Activated CD4-positive, alpha-beta T cell treated with anti-CD3 and anti-CD28 coated beads for 24 hours (primary cell): ENCODE measurements at places on chromosomes 7 and 10.

- no peak for DNase-seq
Measured at GRCh38 chr10:91907914-91908336, 1.4 kb downstream of the FGFBP3 start.

DNA sequence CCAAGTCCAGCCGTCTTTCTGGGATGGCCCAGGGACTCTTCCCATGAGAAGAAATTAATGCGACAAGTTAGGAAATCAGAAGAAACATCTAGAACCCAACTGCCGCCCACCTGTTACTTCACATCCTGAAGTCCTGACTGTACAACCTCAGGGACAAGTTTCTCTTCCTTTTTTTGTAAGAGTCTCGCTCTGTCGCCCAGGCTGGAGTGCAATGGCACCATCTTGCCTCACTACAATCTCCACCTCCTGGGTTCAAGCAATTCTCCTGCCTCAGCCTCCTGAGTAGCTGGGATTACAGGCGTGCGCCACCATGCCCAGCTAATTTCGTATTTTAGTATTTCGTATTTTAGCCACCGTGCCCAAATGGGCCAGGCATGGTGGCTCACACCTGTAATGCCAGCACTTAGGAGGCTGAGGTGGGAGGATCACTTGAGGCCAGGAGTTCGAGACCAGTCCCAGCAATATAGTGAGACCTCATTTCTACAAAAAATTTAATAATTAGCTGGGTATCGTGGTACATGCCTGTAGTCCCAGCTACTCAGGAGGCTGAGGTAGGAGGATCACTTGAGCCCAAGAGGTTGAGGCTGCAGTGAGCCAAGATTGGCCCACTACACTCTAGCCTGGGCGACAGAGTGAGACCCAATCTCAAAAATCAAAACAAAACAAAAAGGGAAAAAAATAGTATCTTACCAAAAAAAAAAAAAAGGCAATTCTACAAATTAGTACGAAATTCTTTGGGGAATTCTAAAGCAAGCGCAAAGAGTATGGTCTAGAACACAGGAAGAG, 20.8 kb downstream of the LAT2 start:
- no peak for DNase-seq

DNA sequence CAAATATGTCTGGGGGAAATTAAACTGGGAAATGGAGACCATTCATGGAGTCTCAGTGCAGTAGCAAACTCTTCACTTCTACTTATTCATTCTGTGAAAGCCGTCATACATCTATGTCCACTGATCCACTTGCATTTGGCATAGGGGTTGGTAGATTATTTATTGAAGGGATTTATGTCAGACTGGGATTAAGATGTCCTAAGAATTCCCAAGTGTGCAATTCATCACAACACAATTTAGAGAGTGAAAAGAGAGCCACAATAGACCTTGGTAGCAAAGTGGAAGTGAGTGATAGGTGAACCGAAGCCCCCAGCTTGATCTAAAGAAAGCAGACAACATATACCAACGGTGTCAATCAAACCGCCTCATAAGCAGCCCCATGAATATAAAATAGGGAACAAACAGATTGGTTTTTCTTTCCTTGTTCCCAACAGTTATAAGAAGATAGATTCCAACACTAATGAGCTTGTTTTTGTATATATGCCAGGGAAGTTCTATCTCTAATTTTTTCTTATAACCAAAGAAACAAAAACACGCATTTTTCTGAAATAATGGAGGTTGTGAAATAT, 234.3 kb downstream of the CACNA2D1 start:
- no peak for DNase-seq

GRCh38 chr10:77959384-77959783, 32.8 kb upstream of the DLG5 start:
- no peak for DNase-seq

GRCh38 chr10:18664841-18665478, 5.7 kb downstream of the ARL5B start:
- DNase-seq: no peak

DNA sequence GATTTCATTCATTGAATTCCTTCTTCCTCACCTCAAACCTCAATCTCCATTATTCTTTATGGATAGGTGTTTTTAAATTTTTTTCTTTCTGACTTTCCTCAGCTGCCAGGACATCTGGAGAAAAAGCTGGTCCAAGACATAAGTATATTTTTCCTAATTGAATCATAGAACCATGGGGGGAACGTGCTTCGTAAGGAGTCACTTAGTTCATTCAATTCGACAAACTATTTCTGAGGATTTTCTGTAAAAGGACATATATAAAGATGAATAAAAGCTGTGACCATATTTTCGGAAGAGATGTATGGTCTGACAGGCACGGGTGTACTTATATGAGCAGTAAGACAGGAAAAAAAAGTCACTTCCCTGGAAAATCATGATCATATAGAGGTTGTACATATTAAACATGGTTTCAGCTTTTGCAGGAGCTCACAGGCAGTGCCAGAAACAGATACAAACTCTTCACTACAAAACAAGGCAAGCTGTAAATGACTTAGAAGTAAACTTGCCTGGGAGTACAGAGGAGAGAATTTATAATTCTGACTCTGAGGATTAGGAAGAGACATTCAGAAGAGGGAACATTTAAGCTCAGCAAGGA, 88.2 kb upstream of the EGR2 start:
- no peak for DNase-seq

GRCh38 chr7:20199015-20199737, 18.0 kb downstream of the MACC1 start:
- no peak for DNase-seq

DNA sequence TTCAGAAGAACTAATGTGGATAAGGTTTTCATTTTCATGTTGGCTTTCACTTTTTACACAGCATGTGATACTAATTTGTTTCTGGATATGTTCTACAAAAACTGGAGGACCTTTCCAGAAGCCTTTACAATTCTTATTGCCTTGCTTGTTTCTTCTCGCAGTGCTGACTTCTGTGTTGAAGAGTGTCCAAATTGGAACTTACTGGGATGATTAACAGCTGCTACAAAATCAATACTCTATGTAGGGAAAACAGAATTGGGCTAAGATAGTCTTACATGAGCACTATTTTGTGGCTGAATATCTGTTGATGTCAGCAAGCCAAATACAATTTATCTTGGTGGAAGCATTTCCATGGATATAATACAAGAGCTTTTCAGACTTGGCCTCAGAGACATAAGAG, 351.2 kb downstream of the DGKB start:
- no peak for DNase-seq

- no peak for DNase-seq
Measured at GRCh38 chr10:12852687-12853086, 148.8 kb downstream of the CCDC3 start.

- DNase-seq: no peak
Measured at GRCh38 chr10:22317771-22318565, 1.8 kb downstream of the COMMD3 start.
